Activated CD4-positive, CD25-positive, alpha-beta regulatory T cell treated with anti-CD3 and anti-CD28 coated beads, Interleukin-2, amount 50 U/mL, for 16 hours (primary cell): ENCODE measurements at places on chromosomes 7 and 10.

GRCh38 chr7:31882187-31882586, 188.0 kb downstream of the PDE1C start:
- DNase-seq, result no peak

DNA sequence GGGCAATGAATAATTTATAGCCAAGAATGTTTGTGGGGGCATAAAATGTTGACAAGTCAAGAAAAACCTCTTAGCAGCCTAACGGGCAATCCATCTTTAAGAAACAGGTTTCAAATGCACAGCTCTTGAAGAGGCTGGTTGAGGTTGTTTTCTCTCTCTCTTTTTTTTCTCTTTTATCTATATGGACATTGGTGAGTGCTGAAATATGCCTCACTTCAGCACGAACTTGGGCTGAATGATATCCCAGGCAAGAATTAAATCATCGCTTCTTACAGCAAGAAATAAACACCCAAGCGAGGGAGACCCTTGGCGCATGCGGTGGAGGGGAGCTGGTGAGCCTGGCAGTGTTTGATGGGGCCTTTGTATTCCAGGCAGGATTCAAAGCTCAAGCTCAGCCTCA, 160.9 kb downstream of the OAT start:
- no peak for DNase-seq

DNA sequence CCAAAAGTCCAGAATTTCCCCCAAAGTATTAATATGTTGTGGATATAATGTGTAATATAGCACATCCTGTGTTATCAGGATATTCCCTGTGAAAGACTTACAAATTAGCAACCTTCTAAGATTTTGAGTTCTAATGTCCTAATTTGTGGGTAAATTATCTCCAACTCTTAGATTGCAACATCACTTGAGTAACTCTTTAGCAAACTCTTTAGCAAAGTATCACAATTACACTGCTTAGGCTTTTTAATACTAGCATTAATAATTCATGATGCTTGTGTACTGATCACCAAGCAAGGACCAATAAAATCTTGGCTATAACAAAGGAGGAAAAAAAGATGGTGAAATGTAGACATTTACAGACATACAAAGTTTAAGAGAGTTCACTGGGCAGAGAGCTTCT, 27.7 kb downstream of the HIP1 start:
- no peak for DNase-seq

- DNase-seq, result no peak
These were observed 191.1 kb downstream of the ZMYND11 start for GRCh38 chr10:326350-326749.

DNA sequence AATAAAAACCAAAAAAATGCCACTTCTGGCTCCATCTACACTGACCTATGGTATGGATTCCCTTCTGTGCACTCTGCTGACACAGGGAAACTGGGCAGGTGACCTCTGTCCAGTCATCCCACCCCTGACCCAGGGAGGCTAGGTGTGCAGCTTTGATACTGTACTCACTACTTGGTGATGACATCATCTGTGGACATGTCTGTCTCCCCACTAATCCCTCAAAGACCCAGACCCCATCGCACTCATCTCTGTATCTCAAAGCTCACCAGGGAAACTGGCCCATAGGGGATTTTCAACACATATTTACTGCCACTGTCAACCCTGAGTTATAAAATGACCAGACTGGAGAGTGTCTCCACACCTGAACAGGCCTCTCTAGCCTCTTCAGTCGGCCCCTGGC, 10.6 kb downstream of the SGMS1 start:
- no peak for DNase-seq

DNA sequence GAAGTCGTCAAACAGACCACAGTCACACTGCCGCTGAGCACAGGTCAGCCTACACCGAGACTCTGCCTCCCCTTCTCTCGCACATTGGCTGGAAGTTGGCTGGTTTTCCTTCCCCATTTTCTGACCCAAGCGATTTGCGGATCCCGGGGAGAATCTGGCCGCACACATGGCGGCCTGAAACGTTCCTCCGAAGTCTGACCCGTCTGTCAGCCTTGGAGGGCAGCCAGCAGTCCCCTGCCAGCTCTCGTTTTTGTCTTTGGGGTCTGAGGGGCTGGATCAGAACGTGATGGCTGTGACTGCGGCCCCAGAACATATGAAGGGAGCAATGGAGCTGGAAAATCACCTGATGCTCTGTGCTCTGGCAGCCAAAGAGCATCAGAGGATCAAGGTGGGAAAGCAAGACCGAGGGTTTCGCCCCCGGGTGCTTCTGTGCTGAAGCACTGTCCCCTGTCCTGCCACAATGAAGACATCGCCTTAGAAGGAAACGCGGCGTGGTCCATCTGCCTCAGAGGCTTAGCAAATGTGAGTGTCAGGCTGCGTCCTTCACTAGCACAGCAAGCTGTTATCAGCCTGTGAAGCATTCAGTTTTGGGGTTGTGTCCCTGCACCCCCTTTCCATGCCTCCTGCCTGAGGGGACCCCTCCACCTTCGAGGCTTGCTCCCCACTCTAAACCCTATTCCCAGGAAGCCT, 119.3 kb upstream of the SHH start:
- no peak for DNase-seq

- DNase-seq, result no peak
These were observed 797.2 kb downstream of the TNS3 start for GRCh38 chr7:46784732-46785131.

DNA sequence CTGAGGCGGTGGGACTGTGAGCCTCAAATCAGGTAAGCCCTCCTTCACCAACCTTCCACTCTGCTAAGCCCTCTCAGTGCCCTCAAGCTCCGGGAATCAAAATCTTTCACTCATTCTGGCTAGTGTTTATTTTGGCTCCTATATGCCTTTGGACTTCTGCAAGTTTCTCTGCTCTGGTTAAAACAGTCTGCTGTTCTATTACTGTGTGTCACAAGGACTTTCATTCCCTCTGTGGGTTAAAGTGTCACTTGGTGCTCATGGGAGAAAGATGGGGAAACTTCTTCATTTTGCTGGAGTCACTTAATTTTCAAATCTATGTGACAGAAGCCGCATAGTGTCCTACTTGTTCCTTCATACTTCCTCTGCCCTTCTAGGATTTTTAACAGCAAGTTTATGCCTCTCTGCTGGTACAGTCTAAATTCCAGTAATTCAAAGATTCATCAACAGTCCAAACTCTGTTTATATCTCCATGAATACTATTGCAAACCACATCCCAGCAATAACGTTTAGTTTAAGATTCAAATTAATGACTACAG, 61.3 kb downstream of the CD36 start:
- DNase-seq, result no peak

- DNase-seq, result no peak
These were observed 129.6 kb upstream of the SP8 start for GRCh38 chr7:20916311-20916710.
